ENCODE measurements at places on chromosomes 6 and 20.
A peak's percentile ranks its signal among the peaks of the same experiment; 100 is the strongest.

- no peak for DNase-seq
Measured at GRCh38 chr6:168385858-168386735, 54.9 kb upstream of the SMOC2 start.

DNA sequence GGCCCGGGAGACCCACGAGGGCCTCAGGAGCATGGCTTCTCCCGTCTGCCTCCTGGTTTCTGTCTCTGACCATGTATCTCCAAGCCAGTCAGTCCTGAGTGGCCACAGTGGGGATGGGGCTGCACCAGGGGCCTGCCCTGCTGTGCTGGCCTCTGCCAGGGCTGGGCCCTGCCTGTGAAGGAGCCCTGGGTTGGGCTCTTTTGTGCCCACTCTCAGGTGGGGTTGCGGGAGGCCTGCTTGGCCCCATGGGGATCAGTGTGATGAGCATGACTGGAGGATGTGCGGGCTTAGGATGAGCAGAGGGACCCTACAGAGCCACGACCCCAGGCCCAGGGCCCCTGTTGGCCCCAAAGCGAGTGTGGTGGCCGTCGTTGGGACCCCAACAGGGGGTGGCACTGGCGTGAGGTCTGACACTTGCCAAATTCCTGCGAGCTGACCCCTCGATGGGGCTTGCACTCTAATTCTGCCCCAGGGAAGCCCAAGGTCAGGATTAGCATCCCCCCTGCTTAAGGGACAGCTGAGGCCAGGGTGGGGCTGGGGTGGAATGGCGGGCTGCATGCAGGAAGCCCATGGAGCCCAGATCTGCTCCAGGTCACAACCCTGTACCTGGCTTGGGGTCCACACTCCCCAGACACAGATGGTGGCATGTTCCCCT, 90.0 kb upstream of the BHLHE23 start:
- DNase-seq: no peak

- no peak for DNase-seq
Measured at GRCh38 chr20:31861135-31861384, 9.3 kb downstream of the DUSP15 start.

GRCh38 chr6:106103728-106104109, 17.6 kb downstream of the PRDM1 start:
- peak; percentile 23 for DNase-seq

Data from naive thymus-derived CD8-positive, alpha-beta T cell (primary cell).